LNCaP clone FGC (cell line): ENCODE measurements at places on chromosomes 5 and 9.

DNA sequence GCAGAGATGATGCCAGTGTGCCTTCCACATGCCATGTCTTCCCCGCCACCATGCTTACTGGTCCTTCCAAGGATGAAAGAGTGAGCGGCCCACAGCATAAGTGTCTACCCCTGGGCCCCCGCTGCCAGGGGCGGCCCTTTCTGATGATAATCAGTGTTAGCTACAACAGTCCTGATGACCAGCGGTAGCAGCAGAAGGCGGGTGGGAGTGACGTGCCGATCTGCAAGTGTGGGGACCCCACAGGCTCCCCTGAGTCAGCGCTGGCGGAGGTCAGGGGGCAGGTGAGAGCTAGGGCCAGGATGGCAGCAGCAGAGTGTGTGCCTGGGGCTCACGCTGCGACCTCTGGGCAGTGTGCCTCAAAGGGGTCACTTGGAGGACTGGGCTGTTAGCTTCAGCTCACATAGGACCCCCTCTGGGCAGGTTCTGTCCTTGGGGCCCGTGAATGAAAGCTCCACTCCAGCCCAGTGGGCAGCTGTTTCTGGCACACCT is 80.4 kb downstream of the HMCN2 start:
- DNase-seq = no peak

DNA sequence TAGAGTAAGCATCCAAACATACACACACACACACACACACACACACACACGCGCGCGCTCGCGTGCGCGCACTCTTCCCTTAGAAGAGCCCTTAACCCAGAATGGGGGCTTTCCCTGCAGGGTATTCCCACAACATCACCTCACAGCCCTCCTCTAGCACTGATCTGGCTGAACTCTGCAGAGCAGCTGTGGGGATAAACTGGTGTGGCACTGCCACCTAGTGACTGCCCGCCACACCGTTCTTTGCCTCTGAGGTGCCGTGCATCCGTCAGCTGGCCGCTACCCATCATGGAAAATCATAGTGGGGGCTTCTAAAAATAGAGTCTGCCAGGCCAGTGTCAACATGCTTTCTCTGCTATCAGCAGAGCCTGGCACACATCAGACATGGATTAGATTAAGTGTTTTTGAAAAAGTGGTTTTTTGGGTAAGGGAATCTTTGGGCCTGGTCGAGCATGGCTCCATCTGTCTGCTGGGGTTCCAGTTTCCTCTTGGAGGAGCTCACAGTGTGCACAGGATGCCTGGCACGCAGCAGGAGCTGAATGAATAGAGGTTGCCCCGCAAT is 88.1 kb downstream of the KCNN2 start:
- DNase-seq = no peak

DNA sequence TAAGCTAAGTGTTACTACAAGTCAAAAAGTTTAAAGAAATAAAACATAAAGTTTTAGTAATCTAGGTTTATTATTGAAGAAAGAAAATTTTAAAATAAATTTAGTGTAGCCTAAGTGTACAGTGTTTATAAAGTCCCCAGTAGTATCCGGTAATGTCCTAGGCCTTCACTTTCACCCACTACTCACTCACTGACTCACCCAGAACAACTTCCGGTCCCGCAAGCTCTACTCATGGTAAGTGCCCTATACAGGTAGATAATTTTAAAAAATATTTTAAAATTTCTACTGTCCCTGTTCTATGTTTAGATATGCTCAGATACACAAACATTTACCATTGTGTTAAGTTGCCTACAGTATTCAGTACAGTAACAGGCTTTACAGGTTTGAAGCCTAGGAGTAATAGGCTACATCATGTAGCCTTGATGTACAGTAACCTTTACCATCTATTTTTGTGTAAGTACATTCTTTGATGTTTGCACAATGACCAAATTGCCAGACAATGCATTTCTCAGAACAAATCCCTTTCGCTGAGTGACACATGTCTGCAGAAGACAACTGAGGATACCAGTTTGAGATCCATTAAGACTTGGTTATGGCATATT is 253.6 kb downstream of the TRIM32 start:
- DNase-seq = no peak

DNA sequence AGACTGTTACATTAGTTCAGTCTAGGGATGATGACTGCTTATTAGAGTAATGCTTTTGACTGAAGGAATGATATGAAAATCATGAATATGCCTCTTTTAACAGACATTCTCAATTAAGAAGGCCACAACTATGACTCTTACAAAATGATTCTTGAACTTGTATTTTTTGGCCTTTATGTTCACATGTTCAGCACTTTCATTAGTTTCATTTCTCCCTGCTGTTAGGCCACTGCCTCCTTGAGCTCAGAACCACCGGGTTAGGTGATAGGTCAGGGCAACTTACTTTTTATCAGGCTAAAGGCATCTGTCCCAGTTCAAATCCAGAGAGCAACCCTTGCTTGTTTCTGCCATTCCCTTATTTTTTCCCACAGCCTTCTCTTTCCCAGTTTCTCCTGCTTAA is 235.2 kb upstream of the ELL2 start:
- no peak for DNase-seq

DNA sequence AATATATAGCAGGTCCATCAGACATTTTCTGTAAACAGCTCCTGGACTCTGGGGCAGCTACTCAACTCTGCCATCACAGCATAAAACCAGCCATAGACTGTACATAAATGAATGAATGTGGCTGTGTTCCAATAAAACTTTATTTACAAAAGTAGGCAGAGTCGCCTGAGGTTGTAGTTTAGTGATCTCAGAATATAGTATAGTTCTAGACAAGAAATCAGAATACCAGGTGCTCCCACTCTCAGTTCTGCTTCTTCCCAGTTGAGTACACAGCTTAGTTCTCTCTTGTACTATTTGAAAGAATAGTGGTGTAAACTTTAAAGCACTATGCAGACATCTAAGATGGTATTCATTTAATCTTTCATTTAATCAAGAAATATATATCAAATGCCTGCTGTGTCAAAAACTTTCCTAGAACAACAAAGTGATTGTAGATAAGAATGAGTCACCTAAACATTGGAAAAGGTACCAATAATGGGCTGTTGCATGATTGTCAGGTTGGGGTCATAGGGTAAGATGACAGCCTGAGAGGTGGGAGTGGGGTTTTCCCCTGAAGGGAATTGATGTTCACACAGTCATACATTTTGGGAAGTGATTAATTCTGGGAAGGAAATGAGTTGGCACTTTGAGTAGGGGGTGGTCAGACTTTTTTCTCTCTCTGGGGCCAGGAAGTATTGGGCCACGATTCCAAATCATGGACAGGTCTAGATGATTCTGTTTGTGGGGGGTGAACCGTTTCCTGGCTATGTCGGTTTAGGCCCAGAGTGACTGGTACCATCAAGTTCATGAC is 37.0 kb downstream of the TNFSF8 start:
- DNase-seq = no peak

DNA sequence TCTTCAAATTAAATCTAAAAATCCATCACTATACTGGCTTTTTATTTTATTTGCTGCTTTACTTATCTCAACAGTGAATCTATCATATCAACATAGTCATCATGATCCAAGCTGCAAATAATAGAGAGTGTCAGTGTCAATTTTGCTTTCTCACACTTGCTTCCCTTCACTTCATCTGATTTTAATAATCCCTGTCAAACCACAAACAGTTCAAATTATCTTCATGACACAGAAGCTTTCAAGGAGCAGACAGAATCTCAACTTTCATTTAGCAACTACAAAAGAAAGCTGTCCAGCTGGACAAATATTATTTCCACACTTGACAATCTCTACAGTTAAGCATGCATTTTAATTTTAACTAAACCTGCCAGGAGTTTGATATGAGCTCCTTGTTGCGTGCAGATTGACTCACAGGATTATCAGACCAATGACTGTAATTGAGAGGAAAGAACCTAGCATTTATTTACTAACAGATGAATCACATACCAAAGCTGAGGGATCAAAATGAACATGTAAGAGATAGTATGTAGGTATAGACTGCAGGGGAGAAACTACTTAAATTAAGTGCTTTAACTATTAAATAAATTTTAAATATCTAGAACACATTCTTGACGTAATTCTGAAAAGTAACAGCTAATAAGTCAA is 56.0 kb downstream of the KIAA0825 start:
- DNase-seq = no peak

DNA sequence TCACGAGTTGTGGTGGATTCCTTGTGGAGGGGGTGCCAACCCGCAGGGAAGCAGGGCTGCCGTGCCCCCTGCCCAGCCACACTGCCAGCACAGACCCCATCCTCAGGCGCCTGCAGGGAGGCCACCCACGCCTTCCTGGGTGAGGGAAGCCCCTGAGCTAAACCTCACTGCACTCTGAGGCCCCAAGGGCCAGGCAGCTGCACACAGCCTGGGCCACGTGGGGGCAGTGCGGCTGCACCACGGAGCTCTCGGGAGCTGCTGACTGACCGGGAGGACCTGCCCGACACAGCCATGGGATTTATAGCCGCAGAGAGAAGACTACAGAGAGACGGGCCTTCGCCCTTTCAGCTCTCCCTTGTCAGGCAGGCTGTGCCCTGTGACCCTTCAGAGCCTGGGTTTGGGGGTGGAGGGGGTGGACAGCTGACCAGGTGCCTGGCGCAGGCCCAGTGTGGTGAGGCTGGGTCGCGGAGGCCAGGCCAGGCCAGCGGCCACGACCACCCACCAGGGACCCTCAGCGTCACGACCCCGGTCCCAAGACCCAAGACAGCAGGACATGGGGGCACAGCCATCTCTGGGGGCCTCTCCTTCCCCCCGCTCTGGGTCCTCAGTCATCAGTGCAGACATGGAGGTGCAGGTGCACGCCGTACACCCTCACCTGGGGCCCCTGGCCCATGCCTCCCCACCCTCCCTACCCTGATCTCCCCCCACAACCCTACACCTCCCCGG is 4.3 kb upstream of the AHRR start:
- peak; percentile 25 for DNase-seq

DNA sequence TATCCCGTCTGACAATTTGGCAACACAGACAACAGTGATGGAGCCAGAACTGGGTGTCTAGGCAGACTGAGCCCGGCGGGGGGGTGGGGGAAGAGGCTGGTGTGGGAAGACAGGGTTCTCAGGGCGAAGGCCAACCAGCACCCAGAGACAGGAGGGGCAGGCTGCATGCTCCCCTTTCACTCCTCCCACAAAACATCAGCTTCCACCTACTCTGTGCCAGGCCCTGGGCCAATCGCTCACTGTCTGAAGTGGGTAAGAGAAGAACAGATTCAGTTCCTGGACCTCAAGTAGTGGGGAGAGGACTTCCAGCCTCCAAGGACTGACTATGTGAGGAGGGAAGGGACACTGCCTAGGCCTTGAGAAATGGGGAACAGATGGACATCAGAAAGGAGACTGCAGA is 2.8 kb downstream of the SNCB start:
- DNase-seq = no peak

DNA sequence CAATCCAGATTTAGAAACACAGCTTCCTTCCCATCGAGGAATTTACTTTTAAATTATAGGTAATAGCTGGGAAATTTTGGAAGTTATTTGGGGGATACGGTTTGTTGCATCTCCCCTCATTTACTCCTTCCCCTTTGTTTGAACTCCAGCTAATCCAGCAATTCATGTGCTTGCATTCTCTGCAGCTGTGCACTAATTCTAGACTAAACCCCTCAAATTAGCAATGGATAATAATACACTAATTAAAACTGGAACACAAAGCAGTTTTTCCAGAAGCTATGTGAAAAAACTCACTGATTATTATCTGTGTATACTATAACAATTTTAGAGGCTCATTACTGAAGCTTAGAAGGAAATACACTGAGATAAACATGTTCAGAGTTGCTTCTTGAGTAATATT is 751.2 kb upstream of the ZNF608 start:
- no peak for DNase-seq
